MV-4-11 (cell line): ENCODE measurements at places on chromosomes 11 and 22.
A peak's percentile ranks its signal among the peaks of the same experiment; 100 is the strongest.

DNA sequence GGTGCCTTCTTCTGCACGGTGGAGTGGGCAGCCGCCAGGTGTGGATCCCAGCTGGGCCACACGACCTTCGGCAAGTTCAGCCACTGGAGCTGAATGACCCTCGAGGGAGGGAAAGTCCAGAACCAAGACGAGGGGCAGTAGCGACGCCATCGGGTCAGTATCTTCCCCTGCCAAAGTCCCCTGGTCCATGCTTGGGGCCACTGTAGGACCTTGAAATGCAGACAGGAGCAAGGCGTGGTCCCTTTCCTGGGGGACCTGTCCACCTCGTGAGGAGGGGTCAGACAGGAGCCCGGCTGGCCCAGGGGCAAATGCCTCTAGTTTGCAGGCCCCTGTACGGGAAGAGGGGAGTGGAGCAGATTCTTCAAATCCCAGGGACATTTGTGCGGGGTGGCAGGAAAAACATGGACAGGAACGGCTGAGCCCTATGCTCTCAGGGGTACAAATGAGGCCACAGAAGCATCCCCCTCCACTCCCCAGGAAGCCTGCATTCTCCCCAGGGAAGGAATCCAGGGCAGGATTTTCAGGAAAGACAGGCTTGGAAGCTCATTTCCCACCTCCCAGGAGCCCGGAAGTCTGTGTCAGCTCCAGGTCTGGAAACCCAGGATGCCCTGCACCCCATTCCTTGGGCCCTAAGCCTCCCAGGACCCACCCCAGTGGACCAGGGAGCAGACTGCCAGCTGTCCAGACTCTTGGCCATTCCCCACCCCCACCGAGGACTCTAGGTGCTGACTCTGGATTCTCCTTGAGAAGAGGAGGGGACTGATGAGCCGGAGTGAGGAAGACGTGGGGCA lies 6.6 kb downstream of the SHANK2 start:
- no peak for DNase-seq

DNA sequence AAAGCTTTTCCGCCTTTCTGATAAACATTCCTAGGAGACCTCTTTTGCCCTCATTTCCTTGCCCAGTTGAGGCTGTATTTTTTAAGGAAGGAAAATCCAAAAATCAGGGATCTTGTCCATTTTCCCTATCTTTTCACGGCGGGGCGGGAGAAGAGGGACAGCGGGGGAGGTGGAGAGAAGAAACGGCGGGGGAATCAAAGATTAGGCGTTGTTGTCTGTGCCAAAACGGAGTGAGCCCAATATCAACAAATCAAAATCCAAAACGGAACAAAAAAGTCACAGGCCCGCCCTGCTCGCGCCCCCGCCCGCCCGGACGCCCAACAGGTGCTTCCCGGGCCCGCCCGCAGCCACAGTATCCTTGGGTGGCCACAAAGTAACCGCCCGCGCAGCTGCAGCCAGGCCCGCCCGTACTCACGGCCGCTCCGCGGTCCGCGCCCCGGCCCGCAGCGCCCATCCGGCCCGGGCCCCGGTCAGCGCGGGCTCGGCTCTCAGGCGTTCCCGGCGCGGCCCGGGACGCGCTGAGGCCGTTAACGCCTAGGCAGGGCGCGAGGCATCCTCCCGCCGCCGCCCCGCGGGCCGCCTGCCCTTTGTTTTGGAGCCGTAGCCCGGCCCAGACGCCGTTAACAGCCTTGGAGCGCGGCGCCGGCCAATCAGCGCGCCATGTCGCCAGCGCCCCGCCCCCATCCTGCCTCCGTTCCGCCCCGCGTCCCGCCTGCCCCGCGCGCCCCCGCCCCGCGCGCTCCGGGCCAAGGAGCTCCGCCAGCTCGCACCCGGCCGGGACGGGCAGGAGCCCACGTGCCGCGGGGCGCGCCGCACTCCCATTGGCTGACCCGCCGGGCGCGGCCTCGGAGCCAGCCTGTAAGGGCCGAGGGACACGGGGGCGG lies at the start of gene YPEL1:
Gene YPEL1 (minus strand): TSS at position 595 of the 884 bp plus-strand sequence. CDS start 25,050 bp downstream, outside the sequence.
- DNase-seq: peak; percentile 92

DNA sequence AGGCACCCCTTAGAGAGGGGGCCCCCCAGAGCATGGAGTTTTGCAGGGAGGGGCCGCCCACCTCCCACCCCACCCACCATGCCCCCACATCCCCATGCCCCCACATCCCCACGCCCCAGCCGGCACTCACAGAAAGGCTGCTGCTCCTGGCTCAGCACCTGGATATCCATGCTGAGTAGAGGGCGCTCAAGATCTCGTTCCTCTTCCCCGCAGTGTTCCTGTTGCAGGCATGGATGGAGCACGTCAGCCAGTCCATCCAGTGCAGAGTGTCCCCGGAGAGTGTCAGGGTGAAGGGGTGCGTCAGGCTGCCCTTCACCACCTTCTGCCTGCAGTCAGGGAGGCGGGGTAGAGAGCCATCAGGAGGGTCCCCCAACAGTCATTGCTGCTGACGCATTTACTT lies 156.2 kb downstream of the CRYBB2 start:
- no peak for DNase-seq

DNA sequence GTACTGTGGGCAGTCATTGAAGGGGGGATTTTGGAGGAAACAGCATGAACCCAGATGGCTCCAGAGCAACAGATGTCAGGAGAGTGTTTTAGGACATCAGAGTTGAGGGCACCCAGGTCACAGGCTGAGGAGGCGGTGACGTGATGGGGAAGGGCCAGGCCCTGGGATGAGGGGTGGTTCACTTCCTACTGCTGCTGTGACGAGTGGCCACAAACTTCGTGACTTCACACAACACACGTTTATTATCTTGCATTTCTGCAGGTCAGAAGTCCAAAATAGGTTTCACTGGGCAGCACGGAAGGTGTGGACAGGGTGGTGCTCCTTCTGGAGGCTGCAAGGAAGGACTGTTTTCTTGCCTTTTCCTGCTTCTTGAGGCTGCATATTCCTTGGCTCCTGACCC lies 77.7 kb upstream of the RAB1B start:
- DNase-seq: no peak

DNA sequence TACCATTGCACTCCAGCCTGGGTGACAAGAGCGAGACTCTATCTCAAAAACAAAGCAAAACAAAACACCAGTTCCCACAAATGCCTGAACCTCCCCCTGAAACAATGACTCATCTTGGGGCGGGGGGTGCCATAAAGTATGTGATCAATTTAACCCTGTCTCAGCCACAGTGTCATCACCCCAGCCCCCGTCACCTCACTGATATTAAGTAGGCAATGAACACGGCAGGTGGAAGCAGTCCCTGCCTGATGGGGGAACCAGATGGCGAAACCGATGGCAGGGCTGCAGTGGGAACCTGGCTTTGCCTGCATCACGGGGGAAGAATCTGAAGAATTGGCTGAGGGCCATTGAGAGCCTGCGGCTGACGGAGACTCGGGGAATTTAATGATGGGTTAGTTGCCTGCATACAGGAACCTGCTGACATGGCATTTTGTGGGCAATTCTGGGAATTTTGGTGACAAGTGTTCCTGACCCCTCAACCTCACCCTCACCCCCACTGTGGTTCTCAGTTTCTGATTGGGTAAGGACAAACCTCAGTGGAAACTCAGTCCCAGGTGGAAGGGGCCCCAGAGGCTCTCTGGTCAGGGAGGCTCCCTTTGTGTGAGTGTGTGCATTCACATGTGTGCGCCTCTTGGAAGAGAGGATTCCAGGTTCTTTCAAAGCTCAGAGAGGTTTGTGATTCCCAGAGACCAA lies 39.1 kb upstream of the SHISAL1 start:
- DNase-seq: no peak

GRCh38 chr11:64987998-64988854 lies 8.5 kb downstream of the BATF2 start:
- no peak for DNase-seq

GRCh38 chr11:111443640-111444039 lies 64.6 kb upstream of the POU2AF1 start:
- no peak for DNase-seq

GRCh38 chr22:26437694-26438392 lies 8.8 kb downstream of the ASPHD2 start:
- DNase-seq: no peak

GRCh38 chr11:4467811-4468606 lies 14.4 kb upstream of the OR52K1 start:
- peak; percentile 31 for DNase-seq

DNA sequence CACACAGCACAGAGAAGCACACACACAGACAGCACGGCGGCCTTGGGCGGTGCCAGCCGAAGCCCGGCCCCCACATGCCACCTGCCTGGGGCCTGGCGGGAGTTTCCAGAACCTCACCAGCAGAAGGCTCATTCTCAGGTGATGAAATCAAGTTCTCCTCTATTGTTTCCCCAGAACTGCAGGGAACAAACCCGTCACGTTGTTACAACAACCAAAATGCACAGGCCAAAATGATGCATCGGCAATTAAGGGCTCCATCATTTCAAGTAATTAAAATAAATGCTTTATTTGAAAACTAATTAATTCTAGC lies 30.8 kb downstream of the GNB1L start:
- DNase-seq: peak; percentile 17

- DNase-seq: no peak
Measured at GRCh38 chr11:65446446-65447277, 24.1 kb downstream of the NEAT1 start.

- no peak for DNase-seq
Measured at GRCh38 chr22:34198976-34199375, 278.7 kb upstream of the LARGE1 start.

DNA sequence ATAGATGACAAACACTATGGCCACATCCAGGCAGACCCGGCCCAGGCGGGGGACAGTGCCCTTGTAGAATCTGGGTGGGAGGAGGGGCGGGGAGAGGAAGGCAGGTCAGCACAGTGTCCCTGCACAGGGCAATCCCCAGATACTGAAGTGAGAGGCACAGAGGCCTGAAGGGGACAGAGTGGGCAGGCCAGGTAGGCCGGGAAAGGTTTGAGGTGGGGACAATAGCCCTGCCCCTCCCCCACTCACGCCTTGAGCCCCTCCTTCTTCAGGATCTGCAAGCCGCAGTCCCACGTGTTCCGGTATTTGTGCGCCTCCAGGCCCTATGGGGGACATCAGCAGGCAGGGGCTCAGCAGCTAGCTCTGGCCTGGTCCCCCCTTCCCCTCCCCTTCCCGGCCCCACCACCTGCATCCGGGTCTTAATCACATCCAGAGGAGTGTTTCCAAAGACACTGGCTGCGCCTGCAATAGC lies 2.3 kb downstream of the SLC25A1 start:
- DNase-seq: no peak

DNA sequence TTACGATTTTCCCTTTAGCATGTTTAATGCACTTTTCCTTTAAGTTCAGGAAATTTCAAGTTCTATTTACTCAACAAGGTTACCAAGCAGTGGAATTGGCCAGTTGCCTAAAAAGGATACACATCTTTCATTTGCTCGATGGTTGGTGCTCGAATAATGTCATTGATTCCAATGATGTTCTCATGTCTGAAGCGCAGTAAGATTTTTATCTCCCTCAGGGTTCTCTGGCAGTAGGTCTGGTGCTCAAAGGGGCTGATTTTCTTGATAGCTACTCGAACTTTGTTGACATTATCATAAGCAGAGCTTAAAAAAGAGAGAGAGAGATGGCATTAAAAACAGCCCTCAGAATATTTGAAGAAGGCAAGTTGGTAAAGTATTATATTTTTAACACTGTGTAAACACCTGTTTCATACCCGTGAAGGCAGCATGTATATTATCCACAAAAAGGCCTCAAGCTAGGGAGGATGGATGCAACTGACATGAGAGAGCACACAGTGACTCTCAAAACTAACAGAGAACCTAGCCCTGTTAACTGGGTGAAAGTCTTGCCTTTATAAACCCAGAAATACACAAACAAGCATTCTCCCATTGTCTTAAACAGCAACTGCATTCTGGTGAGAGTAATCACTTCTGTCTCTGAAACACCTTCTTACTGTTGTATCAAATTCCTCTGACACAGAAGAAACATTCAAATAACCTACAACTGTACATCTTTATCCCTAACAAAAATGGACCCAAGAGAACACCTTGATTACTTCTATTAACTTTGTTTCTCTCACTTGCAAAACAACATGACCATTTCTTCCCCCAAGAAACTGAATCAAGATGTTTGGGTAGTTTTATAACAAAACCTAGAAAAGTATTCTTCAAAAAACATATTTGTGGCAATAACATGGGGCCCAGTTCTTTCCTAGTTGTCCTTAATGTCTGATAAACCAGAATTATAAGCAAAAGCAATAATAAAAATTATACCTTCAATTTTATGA lies 59.6 kb downstream of the MAPK1 start:
- no peak for DNase-seq

DNA sequence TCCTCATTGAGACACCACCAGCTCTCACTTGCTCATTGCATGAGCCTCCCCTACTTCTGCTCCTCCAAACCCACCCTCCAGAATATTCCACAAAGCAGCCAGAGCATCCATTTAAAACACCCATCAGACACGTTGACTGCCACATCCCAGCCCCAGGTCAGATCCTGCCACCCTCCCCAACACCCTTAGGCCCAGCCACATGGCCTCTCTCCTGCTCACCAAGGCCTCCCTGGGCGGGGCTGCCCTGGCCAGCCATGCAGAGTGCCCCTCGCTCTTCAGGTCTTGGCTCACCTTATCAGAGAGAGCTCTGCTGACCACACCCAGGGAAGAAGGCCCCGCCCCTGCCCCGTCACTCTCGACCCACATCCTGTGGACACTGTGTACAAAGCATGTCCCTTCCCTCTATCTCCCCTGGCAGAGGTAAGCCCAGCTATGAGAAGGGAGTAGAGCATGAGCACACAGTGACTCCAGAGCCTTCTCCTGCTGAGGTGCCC lies 106.8 kb downstream of the MICAL3 start:
- no peak for DNase-seq

- DNase-seq: no peak
Measured at GRCh38 chr22:31509061-31509762, 12.9 kb downstream of the SFI1 start.

- no peak for DNase-seq
Measured at GRCh38 chr22:37184380-37184755, 3.7 kb downstream of the C1QTNF6 start.

DNA sequence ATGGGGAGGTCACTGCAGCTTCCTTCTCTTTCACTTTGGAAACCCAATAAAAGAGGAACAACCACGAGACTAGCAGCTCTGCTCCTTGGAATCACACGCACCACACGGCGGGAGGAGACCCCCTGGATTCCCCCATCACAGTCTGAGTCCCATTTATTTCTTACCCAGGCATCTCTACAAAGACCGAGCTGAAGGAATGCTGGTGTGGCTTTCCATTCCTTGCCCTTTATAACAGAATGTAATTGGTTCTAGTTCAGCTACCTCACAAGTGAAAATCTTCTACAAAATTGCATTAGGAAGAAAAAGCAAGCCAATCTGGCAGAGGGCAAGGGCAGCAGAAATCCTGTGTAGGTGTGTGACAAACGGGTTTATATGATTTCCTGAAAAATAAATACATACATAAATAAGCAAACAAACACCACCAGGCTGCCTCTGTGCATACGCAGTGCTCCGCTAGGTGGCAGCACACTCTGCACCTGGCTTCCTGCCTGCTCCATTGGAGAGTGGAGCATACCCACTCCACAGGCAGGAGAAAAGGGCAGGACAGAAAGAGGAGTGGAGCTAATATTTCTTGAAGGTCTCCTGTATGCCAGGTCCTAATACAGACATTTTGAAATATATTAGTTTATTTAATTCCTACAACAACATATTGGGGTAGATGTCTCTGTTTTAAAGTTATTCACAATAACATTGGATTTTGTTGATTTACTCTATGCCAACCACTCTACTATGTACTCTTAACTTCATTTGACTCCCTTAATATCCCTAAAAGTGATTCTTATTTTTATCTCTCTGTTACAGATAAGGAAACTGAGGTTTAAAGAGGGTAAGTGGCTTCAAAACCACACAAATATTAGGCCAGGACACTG lies 673.1 kb downstream of the KCNA4 start:
- DNase-seq: peak; percentile 5
